ENCODE measurements at places on chromosomes 12 and 14. TPM values are rescaled to one million over a fixed set of nuclear protein-coding genes. Genes with fewer than 3 reads are reported as not detected.

The RHOF gene
- total RNA-seq: 19.1 TPM

The SIX1 gene
- 11.2 TPM for total RNA-seq

The ADAMTS20 gene
- total RNA-seq: not detected

The PLEKHD1 gene
- 0.07 TPM for total RNA-seq

The KRT79 gene
- total RNA-seq: 0.07 TPM
